Activated CD4-positive, CD25-positive, alpha-beta regulatory T cell treated with anti-CD3 and anti-CD28 coated beads, Interleukin-2, amount 50 U/mL, for 72 hours (primary cell): ENCODE measurements at places on chromosomes 6 and 20.

GRCh38 chr6:46760925-46761324, 14.2 kb downstream of the ANKRD66 start:
- no peak for DNase-seq

DNA sequence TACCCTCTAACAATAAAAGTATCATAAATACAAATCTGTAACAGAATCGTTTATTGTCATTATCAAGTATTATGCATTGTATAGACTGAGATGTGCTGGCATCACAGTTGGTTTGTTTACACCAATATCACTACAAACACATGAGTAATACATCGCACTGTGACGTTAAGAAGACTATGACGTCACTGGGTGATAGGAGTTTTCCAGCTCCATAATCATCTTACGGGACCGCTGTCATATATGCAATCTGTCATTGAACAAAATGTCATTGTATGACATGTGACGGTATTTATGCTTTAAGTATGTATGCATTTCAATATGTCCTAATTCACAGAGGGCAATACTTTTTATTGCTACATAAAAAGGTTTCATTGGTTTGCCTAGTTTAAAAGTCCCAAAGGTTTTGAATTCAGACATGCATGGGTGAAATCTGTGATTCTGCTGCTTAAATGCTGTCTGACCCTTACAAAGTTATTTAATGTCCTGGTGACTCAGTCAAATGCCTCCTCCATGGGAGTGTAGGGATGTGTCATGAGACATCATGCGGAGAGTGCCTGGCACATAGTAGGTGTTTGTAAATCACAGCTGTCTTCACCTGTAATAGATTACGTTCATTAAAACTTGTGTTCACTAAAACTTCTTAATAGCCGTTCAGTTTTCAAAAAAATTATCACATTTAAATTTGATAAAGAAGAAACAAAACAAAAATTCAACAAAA, 160.7 kb upstream of the PDE10A start:
- no peak for DNase-seq

DNA sequence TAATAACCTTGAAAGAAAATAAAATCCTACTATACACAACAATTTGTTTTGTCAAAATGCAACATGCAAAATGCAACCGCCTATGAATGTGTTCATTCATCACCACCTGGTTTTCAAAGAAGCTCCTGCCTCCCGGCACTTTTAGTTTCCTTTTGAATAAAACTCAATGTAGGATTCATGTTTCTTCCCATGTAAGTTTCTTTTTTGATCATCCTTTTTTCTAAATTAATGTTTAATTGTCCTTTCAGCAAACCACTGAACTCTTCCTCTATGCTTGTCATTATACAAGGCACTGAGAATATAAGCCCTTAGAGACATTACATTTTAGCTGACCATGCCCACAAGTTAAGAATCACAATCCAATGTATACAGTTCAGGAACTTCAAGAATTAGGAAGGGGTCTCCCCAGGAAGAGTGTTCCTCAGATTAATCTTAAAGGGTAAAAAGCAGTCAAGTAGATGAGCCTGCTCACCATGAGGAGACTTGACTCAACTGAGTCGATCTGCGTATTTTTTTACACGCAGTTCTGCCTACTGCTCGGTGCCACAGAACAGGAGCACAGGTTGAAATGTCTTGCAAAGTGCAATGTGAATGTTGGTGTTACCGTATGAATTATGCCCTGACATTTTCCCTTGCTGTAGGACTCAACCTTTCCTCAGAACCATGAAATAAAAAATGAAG, 7.2 kb upstream of the THEMIS start:
- DNase-seq, result no peak

DNA sequence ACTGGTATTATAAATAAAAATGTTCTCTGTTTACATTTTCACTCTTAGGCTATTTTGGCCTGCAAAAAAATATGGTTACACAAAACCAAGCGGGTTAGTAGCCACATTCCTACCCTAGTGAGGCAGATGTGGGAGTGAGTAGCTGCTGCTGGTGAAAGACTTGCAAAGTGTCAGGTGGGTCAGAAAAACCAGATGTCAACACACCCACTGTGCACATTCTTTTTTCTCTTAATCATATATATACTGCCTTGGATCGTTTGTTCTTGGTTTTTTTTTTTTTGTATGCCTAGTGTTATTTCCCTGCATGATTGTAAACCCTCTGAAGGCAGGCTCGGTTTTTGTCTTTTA, 68.0 kb upstream of the TFB1M start:
- no peak for DNase-seq

DNA sequence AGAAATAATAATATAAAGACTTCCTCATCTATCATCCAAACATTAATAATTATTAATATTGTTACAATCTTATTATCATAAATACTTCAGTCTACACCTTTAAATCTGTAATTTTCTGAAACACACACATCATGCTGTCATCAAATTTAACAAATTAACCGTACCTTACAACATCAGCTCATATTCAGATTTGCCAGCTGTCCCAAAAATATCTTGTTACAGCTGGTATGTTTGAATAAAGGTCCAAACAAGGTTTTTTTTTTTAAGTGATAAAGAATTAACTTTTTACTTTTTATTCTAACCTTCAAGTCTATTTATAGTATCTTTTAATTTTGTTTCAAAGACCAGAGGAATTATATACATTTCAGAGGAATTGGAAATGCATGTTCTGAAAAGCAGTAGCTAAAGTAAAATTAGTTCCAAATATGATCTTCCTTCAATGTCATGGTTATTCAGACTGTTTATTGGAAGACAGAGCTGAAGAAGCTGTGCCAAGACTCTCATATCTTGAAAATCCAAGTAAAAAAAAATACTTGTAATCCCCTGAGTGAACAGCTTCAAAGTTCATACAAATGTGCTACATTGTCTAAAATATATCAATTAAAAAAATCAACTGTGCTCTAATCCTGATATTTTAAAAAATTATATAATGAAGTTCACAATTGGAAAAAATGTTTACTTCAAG, 161.7 kb upstream of the BMP5 start:
- DNase-seq, result no peak

GRCh38 chr6:113586413-113587077, 270.6 kb upstream of the MARCKS start:
- no peak for DNase-seq

DNA sequence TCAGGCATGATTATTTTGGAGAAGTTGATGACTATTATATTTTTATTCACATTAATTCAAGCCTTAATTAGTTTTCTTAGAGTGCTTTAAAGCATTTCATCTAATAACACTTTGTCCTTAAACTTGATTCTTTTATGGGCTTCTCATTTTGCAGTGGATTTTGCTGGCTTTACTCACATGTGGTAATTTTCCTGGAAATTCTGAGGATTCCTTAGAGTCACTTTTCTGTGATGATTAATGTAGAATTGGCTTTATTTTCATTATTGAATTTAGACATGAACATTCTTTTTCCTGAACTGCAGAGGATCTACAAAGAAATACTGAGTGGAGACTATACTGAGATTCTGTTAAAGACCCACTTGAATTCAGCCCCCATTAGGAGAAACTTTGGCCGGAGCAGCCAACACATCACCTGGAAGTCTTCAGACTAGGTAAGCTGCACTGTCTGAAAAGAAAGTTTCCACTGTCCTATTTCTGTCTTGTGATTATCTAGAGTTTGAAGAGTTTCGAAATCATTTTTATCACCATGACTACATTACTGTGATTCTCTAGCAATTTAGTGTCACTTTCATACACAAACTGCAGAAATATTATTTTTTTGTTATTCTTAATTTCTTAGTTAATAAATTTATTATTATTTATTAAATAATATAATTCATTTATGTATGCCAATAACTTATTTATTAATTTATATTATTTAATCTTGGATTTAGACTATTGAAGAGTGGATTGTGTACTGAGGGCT, 1.9 kb downstream of the RFPL4B start:
- no peak for DNase-seq

GRCh38 chr20:9122571-9122970, 53.7 kb downstream of the PLCB4 start:
- DNase-seq, result no peak

GRCh38 chr6:139265512-139266190, 26.1 kb downstream of the TXLNB start:
- no peak for DNase-seq

DNA sequence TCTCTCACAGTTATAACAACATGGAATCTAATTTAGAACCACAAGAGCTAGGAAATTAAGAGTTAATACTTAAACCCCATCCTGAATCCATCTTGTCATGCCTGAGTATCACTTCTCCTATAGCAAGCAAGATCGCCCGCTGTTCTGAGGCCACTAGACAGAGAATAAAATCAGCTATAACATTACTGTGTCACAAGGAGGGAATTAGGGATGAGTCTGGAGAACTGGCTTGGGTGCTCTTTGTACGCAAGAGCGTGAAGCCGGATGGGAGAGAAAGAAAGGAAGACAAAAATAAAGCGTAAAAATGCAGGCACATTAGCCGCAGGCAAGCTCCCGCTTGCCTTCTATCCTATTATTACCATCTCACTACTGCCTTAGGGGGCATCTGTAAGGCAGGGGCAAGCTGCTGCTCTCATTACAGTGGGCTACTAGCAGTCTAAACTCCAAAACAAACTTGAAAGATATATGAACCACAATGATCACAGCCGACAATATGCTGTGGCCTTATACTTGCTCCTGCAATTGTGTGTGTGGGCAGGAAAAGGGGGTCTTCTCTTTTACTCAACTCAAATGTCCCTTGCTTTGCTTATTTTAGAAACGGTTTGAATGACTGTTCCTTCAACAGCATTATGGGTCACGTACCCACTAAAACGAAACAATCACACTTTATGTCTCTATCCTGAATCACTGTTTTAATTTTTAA, 81.9 kb downstream of the GJA10 start:
- no peak for DNase-seq

DNA sequence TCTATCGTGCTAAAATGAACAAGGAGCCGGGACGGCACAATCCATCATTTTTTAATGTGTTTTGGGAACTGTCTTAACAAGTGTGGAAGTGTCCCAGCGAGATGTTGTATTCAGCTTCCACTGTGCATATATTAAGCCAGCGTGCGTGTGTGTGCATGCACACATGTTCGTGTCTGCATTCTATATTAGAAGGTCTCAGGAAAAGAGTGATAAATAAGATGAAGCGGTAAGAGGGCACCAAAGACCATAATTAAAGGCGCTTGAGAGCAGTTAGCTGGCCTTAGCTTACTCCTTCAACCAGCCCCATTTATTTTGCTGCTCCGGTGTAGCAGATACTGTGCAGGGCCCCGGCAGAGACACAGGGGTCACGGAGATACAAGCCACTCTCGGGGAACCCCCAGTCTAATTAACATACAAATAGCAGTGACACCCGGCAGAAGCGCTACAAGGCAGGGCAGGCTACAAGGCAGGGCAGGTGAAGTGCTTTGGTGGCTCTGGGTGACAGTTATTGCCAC, 206.5 kb upstream of the RREB1 start:
- DNase-seq, result no peak

DNA sequence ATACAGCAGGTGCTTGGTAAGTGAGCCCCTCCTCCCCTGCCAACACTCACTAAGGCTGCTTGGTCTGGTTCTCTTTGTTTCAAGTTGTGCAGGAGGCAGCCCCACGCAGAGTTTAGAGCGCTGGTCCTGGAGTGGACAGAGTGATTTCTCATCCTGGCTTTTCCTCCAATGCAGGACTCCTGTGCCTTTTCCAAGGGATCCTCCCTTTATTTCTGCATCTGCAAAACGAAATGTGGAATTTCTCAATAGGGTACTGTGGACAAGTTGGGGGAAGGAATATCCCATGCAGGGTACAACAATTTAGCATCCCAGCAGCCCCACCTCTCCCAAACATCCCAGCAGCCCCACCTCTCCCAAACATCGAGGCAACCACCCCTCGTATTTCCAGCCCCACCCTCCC, 30.6 kb upstream of the CCDC167 start:
- no peak for DNase-seq

GRCh38 chr6:35469751-35470662, 1.8 kb downstream of the RPL10A start:
- DNase-seq, result no peak

DNA sequence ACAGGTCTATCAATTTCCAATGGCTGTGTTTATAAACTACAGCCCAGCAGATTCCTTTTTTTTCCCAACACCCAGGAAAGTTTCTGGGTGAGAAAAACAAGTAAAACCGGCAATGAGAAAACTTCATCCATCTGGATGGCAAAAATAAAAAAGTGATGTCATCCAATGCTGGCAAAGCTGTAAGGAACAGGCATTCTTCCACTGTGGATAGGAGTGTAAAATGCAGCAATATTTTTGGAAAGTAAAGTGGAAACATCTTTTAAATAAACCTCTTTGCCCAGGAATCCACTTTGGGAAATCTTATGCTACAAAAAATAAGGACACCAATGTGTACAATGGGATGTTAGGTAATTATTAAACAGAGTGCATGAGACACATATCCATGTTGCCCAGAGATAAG, 102.1 kb upstream of the NT5E start:
- DNase-seq, result no peak

DNA sequence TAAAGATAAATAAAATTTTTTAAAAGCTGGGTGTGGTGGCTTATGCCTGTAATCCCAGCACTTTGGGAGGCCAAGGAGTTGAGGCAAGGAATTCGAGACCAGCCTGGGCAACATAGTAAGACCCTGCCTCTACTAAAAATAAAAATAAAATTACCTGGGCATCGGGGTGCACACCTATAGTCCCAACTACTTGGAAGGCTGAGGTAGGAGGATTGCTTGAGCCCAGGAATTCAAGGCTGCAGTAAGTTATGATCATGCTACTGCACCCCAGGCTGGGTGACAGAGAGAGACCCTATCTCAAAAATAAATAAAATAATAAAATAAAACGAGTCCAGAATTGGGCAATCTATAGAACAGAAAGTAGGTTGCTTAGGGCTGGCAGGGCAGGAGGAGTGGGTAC, 228.7 kb downstream of the BCAS1 start:
- DNase-seq, result no peak
